ENCODE measurements at places on chromosomes 11 and 22.

GRCh38 chr22:48635031-48635430 is 1192.6 kb downstream of the BRD1 start:
- no peak for DNase-seq

DNA sequence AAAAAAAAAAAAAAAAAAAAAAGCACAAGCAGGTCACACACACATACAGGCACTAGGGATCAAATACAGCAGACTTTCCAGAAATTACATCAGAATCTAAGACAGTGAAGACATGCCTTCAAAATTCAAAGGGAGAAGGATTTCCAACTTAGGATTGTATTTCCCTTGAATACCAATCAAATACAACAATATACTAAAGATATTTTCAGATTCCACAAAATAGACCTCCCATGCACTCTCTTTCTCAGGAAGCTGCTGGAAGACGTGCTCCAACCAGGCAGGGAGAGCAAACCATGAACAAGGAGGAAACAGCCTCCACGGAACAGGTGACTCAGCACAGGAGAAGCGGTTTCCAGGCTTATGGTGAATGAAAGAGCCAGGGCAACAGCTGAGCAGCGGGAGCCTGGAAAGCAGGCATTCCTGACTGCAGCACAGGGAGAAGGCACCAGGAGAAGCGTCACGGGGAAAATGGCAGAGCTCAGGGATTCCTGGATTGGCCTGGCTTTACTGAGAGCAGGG is 32.0 kb downstream of the TMEM184B start:
- no peak for DNase-seq

- no peak for DNase-seq
Measured at GRCh38 chr11:1019321-1019910, 17.1 kb downstream of the MUC6 start.

DNA sequence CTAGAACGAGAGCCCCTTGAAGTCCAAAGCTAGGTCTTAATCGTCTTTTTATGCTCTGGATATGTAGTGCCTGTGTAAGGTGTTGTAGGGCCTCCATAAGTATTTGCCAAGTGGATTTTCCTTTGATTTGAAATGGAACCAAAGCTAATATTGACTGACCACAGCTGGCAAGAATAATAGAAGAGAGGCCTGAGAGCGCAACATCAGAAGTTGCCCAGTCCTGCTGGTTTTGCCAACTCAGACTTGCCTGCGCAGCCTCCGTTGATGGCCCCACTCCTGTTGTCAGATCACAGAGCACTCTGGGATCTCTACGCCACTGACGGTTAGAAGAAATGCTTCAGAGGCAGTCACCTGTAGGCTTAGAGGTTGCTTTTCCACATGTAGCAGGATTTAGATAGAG is 251.2 kb downstream of the TENM4 start:
- DNase-seq, result no peak

DNA sequence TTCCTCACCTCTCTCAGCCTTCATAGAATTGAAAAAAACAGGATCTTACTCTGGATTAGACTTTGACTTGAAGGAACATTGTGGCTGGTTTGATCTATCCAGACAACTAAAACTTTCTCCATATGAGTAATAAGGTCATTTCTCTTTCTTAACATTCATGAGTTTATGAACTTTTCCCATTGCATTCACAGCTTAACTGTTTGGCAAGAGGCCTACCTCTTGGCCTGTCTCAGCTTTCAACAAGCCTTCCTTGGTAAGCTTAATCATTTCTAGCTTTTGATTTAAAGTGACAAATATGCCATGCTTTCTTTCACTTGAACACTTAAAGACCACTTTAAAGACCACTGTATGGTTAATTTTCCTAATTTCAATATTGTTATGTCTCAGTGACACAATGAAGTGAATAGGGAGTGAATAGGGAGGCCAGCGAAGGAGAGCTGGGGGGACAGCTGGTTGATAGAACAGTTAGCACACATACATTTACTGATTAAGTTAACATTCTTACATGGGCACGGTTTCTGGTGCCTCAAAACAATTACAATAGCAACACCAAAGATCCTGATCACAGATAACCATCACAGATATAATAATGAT is 17.0 kb downstream of the IMMP1L start:
- DNase-seq, result no peak

DNA sequence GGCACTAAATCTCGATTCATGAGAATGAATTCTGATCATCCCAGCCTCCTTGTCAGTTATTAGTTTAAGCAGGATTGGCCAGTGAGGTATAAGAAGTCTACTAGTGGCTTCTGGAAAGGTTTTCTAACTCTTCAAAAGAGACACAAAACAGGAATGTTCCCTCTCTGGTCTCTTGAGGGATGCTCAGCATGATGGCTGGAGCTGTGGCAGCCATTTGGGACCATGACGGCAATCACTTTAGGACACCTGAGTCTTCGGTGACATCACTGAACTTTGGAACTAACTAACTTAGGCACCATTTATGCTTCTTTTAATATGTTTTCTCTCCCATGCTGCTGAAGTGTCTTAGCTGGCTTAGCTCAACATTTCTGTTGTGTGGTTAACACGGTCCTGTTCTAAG is 20.2 kb upstream of the CRY2 start:
- no peak for DNase-seq

- DNase-seq, result no peak
Measured at GRCh38 chr11:95586155-95586554, 203.4 kb downstream of the FAM76B start.

DNA sequence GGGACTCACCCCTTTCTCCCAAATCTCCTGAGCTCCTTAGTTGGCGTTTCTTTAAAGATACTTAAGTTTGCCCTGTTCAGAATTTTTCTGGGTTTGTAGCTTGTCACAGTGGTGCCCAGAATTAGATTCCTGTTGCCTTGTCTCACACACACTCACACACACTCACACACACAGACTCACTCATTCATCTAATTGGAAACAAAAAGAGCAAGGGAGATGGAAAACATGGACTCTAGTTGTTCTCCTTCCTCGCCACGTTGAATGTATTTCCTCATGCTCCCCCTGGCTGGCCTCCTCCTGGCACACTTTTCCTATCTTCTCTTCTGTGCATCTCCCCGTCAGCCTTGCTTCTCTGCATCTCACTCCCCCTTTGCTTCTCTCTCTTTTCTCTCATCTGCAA is 752.3 kb downstream of the NTM start:
- DNase-seq, result no peak

- DNase-seq, result no peak
Measured at GRCh38 chr11:22433094-22433455, 94.9 kb downstream of the SLC17A6 start.

DNA sequence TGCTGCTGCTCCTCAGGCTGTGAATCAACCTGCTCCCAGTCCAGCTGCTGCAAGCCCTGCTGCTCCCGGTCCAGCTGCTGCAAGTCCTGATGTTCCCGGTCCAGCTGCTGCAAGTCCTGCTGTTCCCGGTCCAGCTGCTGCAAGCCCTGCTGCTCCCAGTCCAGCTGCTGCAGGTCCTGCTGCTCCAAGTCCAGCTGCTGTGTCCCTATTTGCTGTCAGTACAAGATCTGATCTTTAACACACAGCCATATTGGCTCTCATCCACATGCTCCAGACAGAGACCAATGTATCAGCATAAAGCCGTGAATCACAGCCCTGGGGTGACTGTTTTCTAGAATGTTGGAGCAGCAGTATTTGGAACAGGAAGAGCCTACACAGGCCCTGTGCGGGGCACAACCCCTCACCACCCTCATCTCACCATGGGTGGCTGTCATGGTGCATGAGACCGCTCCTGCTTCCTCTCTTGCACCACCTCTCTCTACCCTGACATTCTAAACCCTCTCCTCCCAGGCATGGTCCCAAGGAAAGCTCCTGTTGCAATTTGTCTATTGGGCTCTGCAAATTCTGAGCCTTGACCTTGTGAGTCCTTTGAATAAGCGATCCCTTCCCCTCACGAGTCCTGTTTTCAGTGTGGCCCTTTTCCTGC is 3.5 kb downstream of the KRTAP5-10 start:
- DNase-seq, result no peak

- DNase-seq, result no peak
Measured at GRCh38 chr11:86678823-86679222, 6.4 kb upstream of the ME3 start.

DNA sequence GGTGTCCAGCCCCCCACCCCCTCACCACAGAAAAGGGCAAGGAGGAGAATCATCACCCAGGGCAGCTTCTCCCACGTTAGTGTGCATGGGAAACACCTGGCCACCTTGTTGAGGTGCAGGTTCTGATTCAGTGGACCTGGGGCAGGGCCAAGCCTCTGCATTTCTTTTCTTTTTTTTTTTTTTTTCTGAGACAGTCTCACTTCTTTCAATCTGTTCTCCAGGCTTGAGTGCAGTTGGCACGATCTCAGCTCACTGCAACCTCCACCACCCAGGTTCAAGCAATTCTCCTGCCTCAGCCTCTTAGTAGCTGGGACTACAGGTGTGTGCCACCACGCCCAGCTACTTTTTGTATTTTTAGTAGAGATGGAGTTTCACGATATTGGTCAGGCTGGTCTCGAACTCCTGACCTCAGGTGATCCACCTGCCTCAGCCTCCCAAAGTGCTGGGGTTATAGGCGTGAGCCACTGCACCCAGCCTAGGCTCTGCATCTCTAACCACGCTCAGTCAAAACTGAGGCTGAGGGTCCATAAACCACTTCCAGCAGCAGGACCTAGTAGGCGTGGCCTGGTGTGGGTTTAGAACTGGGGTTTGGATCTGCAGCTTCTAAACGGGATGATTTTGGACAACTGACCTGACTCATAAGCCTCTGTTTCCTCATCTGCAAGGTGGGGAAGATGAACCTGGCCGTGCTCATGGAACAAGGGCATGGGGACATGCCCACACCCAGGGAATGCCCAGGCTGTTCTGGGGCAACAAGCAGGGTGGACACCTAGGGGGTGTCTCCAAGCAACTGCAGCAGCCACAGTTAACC is 734 bp downstream of the ZP1 start:
- no peak for DNase-seq

DNA sequence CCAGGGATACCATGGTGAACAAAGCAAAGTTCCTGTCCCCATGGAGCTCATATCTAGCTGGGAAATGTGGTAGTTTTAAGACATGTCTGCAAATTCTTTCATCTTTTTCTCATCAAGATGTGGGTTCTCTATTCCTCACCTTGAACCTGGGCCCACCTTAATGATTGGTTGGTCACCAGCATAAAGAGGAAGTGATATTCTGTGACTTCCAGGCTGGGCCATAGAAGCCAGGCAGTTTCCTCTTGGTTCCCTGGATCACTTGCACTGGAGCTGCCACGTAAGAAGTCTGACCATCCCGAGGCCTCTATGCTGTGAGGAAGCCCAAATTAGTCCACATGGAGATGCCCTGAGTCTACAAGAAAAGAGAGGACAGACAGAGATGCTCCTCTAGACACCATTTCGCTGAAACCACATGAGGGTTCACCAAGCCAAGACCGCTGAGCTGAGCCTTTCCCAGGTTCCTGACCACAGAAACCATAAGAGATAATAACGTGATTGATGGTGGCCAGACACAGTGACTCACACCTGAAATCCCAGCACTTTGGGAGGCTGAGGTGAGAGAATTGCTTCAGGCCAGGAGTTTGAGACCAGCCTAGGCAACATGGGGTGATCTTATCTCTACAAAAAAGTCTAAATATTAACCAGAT is 119.5 kb upstream of the ISX start:
- no peak for DNase-seq

All from suppressor macrophage treated with lipopolysaccharide for 4 hours (primary cell).